Effector memory CD4-positive, alpha-beta T cell (primary cell): ENCODE measurements at places on chromosomes 2 and 18.

DNA sequence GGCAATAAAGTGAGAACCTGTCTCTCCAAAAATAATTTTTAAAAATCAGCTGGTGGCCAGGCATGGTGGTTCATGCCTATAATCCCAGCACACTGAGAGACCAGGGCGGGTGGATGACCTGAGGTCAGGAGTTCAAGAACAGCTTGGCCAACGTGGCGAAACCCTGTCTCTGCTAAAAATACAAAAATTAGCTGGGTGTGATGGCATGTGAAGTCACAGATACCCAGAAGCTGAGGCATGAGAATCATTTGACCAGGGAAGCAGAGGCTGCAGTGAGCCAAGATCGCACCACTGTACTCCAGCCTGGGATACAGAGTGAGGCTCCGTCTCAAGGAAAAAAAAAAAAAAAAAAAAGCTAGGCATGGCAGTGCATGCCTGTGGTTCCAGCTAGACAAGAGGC lies 7.4 kb upstream of the GPR75 start:
- DNase-seq: no peak

- no peak for DNase-seq
Observed at GRCh38 chr2:203886661-203887151, 19.1 kb downstream of the CTLA4 start.

GRCh38 chr2:22894761-22895160 lies 490.2 kb upstream of the KLHL29 start:
- no peak for DNase-seq

DNA sequence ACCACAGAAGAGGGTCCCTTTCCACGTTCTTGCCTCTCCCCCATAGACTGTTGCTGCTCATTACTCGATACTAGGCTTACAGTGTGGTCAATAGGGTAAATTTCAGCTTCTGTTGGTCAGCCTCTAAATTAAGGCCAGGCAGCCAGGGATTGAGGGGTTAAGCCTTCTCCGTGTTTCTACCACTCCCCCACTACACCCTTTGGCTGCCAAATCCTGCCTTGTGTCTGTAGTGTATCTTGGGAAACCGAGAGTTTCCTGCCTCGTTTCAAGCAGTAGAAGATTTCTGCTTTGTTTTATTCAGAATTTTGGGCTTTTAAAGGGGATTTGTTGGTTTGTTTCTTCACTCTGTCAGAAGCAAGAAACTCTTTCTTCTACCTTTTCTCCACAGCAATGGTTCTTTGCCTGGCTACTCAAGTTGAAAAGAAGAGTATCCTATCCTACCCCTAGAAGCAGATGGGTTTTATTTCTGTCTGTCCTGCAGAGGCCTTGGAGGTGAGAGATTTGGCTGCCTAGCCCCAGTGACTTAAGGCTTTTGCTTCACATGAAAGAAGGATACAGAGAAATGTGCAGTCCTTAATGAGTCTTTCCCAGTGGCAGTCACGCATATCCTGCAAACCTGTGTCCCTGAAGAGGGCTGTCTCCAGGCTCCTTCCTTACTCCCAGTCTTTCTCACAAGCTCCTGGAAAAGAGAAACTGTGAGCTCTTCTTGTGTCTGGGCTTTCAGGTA lies 261.5 kb upstream of the TANK start:
- no peak for DNase-seq

GRCh38 chr2:113060396-113060795 lies 1.4 kb downstream of the IL36RN start:
- DNase-seq: no peak

- no peak for DNase-seq
Observed at GRCh38 chr18:9092665-9093064, 9.8 kb upstream of the NDUFV2 start.

DNA sequence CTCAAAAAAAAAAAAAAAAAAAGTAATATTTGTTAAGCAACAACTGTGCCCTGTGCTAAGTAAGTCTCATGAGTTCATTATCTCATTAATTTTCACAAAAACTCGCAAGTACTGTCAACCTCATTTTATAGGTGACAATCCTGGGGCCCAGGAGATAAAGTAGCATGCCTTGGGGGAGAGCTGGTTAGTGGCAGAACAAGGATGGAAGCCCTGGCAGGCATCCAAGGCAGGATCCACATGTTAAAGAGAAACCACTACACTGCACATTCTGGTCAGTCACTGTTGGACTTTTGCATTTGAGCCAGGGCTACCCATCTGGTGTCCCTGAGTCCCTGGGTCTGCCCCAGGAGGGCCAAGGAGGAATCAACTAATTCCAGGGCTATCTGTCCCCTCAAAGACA lies 54.6 kb downstream of the ZFP36L2 start:
- no peak for DNase-seq

- DNase-seq: no peak
Observed at GRCh38 chr2:64735504-64735903, 81.8 kb upstream of the SERTAD2 start.

DNA sequence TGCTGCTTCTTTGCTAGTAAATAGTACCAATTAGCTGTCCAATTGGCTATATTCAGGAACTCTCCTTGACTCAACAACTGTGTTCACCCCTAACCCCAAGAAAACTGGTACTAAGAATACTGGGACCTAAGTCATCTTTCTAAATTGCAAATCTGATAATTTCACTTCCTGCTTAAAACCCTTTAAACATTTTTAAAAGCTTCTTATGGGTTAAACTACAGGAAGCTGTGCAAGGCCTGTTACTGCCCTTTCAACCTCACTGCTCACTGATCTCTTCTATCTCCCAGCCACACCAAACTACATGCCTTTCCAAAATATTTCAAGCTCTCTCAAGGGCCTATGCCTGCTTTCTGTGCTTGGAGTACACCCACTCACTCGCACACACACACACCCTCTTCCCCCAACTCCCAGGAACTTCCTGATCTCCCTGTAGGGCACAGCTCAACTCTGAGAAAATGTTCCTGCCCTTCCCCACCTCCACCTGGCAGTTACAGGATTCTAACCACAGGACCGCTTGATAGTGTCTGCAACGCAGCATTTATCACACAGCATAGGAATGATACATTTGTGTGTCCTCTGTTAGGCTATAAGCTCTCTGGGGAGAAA lies 6.7 kb downstream of the LMAN1 start:
- no peak for DNase-seq

- DNase-seq: no peak
Observed at GRCh38 chr2:145119225-145119624, 599.3 kb upstream of the ZEB2 start.

GRCh38 chr2:1736045-1736444 lies 8.3 kb downstream of the PXDN start:
- no peak for DNase-seq

DNA sequence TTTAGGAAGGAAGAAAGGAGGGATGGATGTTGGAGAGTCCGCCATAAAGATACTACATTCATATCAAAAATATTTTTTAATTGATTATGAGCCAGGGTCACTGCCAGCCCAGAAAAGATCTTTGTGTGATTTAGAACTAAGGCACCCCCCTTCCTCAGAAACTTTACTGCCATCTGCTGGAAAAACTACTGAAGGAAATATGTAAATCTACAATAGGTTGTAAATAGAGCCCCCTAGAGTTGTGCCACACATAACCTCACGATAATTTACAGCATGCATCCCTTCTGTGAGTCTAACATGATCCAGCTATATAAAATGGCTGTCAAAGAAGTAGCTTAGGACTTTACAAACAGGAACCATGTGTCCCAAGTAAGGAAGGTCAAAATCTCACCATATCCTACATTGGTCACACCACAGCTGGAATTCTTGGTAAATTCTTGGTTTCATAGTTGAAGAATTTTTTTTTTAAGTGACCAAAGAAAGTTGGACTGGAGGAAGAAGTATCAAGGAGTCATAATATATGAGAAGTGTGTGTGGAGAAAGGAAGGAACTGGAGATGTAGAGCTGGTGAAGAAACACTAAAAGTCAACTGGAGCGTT lies 152.5 kb downstream of the CYP26B1 start:
- no peak for DNase-seq

GRCh38 chr2:43518181-43518580 lies 77.7 kb downstream of the THADA start:
- no peak for DNase-seq

GRCh38 chr2:69948032-69948962 lies 13.1 kb downstream of the ASPRV1 start:
- DNase-seq: no peak

GRCh38 chr2:95346231-95346737 lies 49.1 kb downstream of the KCNIP3 start:
- no peak for DNase-seq

DNA sequence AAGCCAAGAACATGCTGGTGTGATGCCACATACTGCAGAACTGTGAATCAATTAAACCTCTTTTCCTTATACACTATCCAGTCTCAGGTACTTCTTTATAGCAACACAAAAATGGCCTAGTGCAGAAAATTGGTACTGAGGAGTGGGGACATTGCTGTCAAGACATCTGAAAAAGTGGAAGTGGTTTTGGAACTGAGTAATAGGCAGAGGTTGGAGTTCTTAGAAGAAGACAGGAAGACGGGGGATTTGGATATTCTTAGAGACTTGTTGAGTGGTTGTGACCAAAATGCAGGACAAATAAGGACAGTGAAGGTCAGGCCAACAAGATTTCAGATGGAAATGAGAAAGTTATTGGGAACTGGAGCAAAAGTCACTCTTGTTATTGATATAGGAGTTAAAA lies 31.3 kb upstream of the CDH2 start:
- DNase-seq: no peak

- no peak for DNase-seq
Observed at GRCh38 chr18:26869640-26870039, 4.1 kb upstream of the AQP4 start.

- DNase-seq: no peak
Observed at GRCh38 chr2:187547353-187547979, 6.8 kb downstream of the TFPI start.

- no peak for DNase-seq
Observed at GRCh38 chr2:39313575-39313974, 69.8 kb upstream of the CDKL4 start.

DNA sequence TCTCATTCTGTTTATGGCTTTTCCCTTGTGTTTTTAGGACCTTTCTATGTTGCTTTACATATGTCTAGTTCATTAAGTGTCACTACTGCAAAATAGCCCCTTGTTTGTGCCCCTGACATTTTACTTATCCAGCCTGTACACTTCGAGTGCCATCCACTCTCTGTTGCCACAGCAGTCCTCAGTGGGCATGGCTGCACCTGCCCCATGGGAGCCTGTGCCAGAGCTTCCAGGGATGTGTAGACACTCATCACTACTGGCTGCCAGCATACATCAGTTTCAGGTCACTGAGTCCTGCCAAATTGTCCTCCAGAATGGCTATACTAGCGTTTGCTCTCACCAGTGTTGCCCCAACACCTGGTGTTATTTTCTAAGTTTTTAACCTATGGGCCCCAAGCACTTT lies 80.4 kb downstream of the ARMC9 start:
- DNase-seq: no peak

GRCh38 chr18:32372381-32373061 lies 98.2 kb downstream of the GAREM1 start:
- no peak for DNase-seq

DNA sequence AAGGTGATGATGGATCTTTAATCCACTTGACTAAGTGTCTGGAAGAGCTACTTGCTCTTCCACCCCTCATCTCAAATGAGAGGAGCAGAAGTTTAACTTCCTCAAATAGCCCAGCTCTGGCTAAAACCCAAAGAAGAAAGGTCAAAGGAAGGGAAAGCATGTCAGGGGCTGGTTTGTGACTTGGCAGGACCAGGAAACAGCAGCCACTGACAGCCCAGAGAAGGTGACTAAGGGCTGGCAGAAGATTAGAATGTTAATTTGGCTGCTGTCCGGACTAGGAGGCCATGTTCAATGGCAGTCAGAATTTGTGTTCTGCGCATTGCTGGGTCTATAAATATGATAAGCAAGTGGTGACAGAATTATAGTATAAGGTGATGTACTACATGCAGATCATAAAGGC lies 386.2 kb downstream of the SETBP1 start:
- no peak for DNase-seq

DNA sequence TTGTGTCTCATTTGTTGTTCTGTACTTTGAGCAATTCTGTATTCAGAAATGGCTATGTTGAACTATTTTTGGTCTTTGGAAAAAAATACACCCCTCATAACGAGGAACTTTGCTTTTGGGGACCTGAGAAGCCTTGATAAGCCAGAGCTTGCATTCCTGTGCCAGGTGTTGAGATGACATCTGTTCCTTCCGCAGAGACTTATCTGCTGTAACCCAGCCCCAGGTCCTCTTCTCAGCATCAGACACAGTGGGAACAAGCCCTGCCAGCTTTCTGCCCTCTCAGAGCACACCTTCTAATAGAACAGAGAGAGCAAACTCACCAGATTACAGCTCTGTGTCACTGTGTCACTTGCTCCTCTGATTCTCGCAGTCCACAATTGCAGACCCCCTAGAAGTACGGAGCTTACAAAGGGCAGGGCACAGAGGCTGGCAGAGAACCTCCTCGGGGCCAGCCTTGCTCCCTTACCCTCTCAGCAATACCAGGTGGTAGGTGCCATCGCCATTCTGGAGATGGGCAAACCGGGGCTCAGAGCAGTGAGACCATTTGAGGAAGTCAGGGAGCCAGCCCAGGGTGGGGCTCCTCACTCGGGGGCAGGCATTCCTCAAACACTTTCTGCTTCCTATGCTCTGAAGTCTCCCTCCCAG lies 97.4 kb downstream of the DDX1 start:
- no peak for DNase-seq

GRCh38 chr2:233968556-233968955 lies 51.4 kb downstream of the TRPM8 start:
- DNase-seq: no peak

DNA sequence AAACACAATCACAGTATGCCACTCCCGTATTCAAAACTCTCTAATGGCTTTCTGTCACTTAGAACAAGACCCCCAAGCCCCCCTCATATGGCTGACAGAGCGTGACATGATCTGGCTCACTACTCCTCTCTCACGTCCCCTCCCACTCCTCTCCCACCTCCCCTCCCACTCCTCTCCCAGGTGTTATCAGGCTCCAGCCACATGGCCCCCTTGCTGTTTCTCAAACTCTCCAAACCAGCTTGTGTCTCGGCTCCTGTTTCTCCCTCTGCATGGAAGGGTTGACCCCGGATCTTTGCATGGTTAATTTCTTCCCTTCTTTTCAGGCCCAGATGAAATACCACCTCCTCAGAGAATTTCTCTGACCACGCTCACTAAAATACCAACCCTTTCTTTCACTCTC lies 180.8 kb downstream of the SLC8A1 start:
- no peak for DNase-seq

DNA sequence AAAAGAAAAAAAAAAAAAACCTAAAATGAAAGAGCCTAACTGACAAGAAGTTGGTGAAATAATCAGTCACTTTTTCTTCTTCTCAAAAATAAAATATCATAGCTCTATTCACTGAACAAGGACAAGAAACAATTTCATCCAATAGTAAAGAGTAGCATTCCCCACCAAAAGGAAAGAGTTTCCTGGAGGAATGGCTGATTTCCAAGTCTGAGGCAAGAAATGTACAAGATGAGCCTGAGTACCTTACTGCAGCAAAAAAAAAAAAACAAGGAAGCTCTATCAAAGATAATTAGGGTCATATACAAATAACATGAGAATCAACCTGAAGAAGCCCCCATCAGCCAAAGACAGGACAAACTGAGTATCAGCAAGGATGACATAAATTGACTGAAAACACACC lies 11.5 kb downstream of the ROCK1 start:
- DNase-seq: no peak

GRCh38 chr2:128311216-128311754 lies 7.4 kb downstream of the HS6ST1 start:
- no peak for DNase-seq
